ENCODE measurements at places on chromosomes 1 and 21.

DNA sequence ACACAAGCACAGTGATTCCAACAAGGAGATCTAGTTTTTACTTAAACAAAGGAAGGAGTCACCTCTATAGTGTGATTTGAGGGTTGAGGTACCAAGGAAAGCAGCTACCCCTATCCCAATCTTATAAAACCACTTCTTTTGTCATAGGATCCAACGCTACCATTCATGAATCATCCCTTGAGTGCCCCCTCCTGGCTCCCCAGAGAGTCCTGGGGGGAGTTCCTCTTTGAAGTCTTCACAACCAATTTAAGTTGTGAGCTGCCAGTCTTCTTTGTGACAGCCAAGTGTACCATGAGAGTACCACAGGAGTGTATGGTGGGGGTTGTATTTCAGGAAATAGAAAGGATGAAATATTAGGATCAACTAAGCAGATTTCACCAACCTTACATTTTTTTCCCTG lies 39.1 kb upstream of the NHLH2 start:
- DNase-seq: no peak

DNA sequence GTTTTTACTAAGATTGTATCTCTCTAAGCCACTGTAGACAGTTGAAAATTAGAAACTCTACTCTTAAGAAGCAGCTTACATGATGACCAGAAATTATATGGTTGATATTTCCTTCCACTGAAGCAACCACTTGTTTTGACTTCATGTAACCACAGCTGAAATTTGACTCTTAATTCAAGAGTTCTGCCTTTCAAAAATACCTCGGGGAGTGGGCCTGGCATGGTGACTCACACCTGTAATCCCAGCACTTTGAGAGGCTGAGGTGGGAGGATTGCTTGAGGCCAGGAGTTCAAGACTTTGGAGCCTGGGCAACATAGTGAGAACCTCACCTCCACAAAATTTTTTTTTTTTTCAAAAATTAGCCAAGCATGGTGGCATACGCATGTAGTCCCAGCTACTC lies 4.3 kb downstream of the AMPD1 start:
- DNase-seq: no peak

- DNase-seq: no peak
These were observed 639.3 kb downstream of the PTPRU start for GRCh38 chr1:29875557-29876028.

GRCh38 chr1:119682141-119682540 lies 29.6 kb upstream of the PHGDH start:
- no peak for DNase-seq

DNA sequence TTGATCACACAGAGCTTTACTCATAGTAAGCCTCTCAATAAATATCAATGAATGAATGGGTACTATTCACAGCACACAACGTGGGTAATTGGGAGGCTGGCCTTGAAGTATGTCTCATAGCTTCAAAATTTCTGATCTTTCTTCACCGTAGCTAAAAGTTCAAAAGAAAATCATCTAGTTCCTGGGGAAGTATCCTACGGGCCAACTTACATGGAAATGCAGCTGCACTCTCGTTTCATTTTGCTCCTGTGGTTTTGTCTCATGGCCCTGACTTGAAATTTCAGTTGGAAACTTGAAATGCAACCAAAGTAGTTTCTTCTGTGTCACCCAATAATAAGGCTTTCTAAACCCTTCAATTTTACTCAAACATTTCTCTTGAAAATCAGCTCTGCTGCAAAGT lies 76.1 kb upstream of the CNIH3 start:
- no peak for DNase-seq

- no peak for DNase-seq
These were observed 9.1 kb downstream of the SYTL1 start for GRCh38 chr1:27350663-27351540.

- no peak for DNase-seq
These were observed 16.4 kb downstream of the S100A7 start for GRCh38 chr1:153444078-153444477.

DNA sequence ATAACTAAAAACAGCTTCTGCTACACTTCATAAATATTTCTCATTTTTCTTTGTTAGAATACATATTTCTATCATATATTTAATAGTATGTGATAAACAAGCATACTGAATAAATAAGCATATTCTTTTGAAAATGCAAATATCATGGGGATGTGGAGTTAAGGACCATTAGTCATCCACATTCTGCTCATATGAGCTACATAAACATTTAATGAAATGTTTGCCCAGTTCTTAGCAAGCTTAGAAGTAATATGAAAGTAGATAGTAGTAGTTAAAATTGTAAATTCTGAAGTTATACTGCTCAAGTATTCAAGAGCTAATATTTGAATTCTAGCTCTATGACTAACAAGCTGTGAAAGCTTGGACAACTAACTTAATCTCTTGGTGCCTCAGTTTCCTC lies 10.1 kb upstream of the GORAB start:
- no peak for DNase-seq

DNA sequence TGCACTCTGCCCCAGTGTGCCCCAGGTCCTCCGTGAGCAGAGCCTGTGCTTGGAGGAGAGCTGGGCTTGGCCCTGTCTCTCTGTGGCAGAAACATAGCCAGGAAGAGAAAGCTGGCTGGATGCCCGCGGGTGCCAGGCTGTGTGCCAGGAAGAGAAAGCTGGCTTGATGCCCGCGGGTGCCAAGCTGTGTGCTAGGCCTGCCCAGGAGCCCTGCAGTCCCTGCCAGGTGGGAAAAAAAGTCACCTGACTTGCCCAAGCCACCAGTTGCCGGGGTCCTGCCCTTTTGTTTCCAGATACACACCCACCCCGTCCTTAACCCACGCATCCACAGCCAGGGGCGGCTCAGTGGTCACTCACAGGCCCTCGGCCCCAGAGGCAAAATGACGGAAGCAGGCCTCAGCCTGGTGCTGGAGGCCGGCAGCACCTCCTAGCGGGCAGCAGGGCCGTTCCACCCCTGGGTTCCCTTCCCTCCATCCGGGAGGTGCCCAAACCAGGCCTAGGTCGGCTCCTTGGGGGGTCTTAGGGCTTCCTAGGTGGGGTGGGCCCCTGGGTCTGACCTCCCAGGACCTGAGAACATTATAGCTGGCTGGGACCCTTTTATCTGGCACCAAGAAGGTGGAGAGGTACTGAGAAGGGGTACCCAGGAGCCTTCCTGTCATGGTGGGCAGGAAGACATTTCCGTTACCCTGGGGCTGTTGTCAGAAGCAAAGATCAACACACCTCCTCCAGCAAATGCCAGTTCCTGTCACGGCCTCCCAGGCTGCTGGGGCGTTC lies 9.1 kb downstream of the ITGB2 start:
- DNase-seq: no peak

GRCh38 chr1:59285691-59286090 lies 11.2 kb upstream of the FGGY start:
- no peak for DNase-seq

GRCh38 chr1:196690582-196690981 lies 38.7 kb downstream of the CFH start:
- DNase-seq: no peak

DNA sequence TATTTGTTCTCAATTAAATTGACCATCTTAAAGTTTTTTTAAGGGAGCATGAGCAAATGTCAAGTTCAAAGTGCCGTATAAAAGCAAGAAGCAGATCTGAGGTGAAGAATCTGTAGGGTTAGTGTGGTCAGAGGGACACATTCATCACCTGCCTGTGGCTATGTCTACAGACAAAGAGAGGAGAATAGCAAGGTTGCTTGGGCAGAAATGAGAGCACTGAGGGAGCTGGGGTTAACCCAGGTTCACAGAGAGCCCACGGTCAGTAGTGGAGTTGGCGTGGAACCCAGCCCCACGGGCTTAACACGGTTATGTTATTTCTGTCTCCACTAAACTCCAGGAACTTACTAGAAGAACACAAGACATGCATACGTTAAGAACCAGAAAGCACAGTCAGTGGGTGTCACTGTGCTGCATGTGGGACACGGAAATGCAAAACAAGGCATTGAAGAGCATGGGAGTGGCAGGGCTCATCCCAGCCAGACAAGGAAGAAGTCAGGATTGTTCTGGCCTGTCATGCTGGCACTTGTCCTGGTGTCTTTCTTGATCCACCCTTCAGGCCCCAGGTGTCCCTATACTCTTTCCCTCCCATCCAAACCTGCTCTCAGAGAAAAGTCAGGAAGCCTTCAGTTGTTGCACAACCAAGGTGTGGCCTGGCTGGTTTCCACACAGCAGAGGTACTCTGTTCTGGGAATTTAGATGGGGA lies 95.5 kb upstream of the IVNS1ABP start:
- no peak for DNase-seq

- DNase-seq: no peak
These were observed 54.4 kb downstream of the SLC9A1 start for GRCh38 chr1:27100335-27101053.

GRCh38 chr1:154970631-154971340 lies at the start of gene SHC1:
TSS of gene SHC1 (minus strand) at chr1:154970747. CDS start at chr1:154970526, 221 bp downstream.
- DNase-seq: no peak

- DNase-seq: no peak
These were observed 16.3 kb upstream of the NPPB start for GRCh38 chr1:11875094-11875493.

DNA sequence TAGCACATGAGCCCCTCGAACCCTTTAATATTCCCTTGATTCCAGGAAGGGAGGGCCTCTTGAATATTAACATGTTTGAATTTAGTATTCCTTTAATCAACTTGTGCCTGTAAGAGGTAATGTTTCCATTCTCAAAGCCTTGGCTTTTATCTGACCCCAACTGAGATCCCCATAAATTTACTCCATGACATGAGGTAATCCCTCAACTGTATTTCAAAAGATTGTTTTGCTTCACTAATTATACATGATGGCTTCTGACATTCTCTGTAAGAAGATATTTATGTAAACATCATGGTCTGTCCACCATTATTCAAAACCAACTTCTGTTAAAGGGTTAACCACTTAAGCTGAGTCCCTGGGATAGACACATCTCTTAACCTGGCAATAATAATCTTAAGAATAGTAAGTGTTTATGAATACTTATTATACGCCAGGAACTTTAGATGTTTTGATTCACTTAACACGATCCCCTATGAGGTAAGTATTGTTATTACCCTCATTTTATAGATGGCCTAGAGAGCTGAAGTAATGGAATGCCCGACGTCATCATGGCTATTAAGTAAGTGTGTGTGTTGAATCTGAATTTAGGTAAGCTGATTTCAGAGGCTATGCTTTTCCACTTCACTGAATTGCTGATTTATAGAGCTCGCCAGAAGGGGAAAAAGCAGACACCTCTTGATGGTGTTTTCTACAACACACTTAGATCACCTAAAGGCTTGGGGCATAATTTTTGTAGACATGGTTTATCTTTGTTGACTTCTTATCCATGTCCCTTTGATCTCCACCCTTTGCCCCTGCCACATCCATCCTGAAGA lies 11.1 kb downstream of the KRTAP19-1 start:
- no peak for DNase-seq

DNA sequence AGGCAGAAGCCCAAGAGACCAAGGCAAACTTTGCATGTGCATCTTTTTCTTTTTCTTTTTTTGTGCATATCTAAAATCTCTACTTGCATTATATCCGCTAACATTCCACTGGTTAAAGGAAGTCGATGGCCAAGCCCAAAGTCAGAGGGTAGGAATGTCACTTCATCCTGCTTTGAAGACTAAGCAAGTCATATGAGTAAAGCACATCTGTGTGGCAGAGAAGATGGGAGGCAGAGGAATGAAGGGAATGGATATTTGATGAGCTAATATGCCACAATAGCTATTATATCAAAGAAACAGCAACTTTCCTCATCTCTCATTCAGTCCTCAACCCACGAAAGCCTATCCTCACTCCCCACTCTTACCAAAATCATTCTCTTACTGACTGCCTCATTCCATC lies 59.3 kb downstream of the RNF220 start:
- DNase-seq: no peak

GRCh38 chr1:36124404-36125128 lies 456 bp downstream of the COL8A2 start:
- DNase-seq: no peak

DNA sequence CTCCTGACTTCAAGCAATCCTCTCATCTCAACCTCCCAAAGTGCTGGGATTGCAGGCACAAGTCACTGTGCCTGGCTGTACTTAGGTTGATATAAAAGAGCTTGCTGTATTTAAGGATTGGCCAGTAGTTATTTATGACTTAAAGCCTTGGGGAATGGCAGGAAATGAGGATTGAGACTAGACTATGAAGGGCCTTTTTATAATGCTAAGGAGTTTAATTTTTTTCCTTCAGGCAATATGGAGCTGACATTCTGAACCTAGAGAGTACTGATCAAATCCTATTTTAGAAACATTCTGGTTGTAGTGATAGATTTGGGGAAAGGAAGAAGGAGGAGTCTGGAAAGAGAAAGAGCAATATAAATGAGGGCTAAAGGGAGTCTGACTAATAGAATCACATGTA lies 44.7 kb downstream of the MSH4 start:
- no peak for DNase-seq

GRCh38 chr1:33296824-33297223 lies 24.1 kb downstream of the A3GALT2 start:
- no peak for DNase-seq

- DNase-seq: no peak
These were observed 175.9 kb downstream of the PRDM16 start for GRCh38 chr1:3244927-3245315.

- no peak for DNase-seq
These were observed 534.2 kb upstream of the RGS18 start for GRCh38 chr1:191624044-191624443.

DNA sequence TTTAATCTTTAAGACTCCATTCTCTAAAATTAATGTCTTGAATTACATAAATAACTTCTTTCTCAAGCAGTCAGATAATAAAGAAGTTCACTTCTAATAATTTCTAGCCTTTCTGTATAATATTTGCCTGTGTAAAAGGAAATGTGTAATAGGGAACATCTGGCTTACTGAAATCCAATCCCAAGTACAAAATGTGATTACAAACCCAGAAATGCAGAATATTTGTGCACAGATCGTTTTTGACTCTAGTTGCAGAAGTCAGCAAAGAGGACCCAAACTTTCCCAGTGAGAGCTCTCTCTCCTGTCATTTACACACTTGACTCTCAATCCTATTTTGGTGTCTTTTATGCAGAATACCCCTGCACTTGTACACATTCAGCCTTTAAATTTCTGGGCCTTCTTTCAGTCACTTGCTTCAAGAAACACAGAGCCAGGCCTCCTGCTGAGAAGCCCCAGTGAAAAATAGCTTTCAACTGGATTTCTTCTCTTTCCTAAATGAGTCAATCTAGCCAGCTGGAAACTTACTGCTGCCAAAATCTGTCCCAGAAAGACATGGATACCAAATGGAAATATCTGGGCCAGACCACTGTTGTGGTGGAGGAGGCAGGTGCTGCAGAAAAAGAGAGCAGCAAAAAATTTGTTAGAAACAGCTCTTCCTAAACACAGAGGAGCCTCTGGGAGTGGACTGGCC lies 68.5 kb upstream of the ADAM30 start:
- DNase-seq: no peak

GRCh38 chr1:41160498-41161110 lies 81.5 kb downstream of the SCMH1 start:
- DNase-seq: no peak

- DNase-seq: peak; percentile 2
These were observed 26.7 kb upstream of the RPTN start for GRCh38 chr1:152185544-152186391.

GRCh38 chr1:217605390-217605789 lies 25.5 kb downstream of the GPATCH2 start:
- DNase-seq: no peak

GRCh38 chr1:212132025-212132424 lies 96.5 kb downstream of the DTL start:
- peak; percentile 3 for DNase-seq

Measured in stimulated activated CD4-positive, alpha-beta T cell treated with anti-CD3 and anti-CD28 coated beads, TNF-alpha, amount 100 ng/mL, for 48 hours (primary cell).